ENCODE measurements at places on chromosomes 6 and 20.
A peak's percentile ranks its signal among the peaks of the same experiment; 100 is the strongest.

GRCh38 chr6:148608199-148608951 is 138.5 kb upstream of the UST start:
- DNase-seq: peak; percentile 54

DNA sequence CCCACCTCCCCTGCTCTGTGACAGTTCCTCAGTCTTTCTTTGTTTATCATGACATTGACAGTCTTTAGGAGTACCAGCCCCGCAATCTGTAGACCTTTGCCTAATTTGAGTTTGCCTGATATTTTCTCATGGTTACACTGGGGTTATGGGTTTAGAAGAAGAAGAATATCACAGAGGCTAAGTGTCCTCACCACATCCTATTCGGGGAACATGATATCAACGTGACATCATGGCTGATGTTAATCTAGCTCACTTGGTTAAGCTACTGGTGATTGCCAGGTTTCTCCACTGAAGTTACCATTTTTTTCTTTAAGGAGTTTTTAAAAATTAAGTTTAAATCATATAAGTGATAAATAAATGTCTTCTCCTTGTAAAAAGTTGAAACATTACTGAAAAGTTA is 127.5 kb downstream of the CEP57L1 start:
- DNase-seq: no peak

- peak; percentile 93 for DNase-seq
These were observed 6.3 kb upstream of the PPP1R16B start for GRCh38 chr20:38799203-38799602.

- DNase-seq: no peak
These were observed 117.0 kb upstream of the MYL9 start for GRCh38 chr20:36424314-36424713.

DNA sequence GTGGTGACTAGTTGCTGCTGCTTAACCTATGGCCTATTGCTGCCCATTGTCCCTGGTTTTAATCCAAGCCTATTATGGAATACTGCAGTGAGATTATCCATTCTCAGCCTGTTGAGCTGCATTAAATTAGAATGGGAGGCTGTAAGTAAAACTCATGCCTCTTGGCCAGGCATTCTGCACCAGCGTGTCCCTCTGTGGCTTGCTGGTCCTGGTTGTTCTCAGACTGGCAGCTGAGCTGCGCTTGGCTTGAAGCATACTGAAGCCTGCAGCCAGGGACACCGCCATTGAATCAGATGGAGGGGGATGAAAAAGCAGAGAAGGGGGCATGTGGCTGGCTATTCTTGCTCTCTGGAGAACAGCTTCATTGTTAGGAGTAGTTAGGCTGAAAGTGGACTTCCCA is 15.6 kb downstream of the LRRN4 start:
- DNase-seq: no peak

GRCh38 chr6:11821781-11822180 is 43.2 kb upstream of the ADTRP start:
- no peak for DNase-seq

- DNase-seq: peak; percentile 54
These were observed 394.8 kb upstream of the NOX3 start for GRCh38 chr6:155850408-155850841.

- DNase-seq: no peak
These were observed 370.6 kb upstream of the FLRT3 start for GRCh38 chr20:14707865-14708596.

DNA sequence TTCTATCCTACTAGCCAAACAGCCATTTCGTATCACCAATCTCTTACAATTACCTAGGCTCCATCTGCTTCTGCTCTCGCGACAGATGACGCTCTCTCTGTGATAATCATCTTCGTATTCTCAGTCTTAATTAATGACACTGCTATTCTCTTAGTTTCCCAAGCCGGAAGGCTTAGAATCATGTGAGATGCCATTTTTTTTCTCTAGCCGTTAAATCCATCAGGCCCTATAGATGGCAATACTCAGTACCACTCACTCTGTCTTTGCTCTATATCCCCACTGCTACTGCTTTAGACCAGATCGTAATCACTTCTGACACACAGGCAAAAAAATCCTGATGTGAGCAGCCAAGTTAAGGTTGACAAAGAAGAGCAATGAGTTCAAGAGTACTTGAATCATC is 2.1 kb upstream of the THEMIS start:
- DNase-seq: no peak

DNA sequence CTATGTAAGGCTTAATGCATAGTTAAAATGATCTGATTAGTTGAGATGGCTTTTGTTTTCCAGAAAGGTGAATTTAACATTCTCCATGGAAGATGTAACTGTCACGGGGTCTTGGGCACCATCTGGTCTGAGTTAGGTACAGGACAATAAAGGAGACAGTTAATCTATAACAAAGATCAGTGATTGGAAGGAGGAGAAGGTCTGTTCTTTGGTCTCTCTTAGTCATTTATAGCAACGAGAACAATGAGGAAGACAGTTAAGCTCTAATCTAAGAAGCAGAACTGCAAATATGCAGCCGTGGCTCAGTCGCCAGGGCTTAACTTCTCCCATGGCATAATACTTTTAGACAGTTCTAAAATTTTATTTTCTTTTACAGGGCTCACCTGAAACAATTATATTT is 405.5 kb upstream of the SULF2 start:
- no peak for DNase-seq

GRCh38 chr6:75778757-75779156 is 29.7 kb downstream of the MYO6 start:
- no peak for DNase-seq

GRCh38 chr6:110509617-110510241 is 33.3 kb upstream of the SLC22A16 start:
- peak; percentile 85 for DNase-seq

DNA sequence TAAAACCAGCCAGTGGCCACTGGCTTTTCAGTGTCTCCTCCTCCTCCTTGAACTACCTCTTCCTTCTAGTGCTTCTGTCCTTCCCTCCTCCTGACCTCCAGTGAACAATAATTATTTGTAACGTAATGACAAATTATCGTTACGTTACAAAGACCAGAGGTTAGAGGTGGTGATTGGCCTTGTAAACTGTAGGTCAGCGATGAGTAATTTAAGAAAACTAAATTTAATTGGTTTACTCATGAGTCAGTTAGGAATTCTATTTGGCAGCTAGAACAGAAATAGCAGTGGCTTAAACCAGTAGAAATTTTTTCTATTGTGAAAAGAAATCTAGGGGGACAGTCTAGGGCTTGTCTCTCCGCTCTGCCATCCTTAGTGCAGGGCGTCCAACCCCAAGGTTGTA is 38.8 kb downstream of the PPARD start:
- DNase-seq: no peak

DNA sequence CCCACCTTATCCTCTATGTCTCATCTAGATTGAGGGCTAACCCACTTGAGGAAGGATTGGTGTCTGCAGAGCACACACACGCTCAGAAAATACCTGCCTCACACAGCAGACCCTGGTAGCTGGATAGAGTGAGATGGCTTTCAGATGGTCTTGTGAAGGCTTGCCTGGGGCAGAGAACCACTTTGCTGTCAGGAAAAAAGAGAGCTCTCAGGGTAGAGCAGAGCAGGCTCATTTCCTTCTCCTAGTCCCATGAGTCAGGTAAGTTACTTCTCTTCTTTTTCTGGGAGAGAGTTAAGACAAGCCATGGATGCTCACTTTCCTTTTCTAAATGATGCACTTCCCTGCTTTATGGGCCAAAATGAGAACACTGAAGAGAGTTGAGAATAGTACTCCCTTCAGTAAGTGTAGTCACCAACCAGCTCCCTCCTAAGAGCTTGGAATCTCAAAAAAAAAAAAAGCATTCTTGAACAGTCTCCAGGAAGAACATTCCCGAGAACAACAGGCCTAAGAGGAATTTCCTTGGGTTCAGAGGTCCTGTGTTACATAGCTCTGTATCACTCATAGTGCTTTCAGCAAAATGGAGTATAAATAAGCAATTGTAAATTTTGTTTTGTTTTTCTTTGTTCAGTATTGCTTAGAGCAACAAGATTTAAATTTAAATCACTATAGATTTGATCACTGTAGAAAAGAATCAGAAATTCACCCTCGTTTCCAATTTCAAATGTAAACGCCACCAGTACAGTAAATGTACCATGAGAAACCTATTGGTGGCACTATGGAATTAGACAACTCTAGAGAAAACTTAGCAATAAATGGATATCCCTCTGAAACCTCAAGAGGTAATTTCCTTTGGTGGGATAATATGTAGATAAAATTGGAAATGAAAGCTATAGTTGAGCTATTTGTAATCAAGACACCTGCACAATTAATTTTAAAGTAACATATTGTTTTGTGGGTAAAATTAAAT is 530.3 kb downstream of the RFPL4B start:
- peak; percentile 91 for DNase-seq

DNA sequence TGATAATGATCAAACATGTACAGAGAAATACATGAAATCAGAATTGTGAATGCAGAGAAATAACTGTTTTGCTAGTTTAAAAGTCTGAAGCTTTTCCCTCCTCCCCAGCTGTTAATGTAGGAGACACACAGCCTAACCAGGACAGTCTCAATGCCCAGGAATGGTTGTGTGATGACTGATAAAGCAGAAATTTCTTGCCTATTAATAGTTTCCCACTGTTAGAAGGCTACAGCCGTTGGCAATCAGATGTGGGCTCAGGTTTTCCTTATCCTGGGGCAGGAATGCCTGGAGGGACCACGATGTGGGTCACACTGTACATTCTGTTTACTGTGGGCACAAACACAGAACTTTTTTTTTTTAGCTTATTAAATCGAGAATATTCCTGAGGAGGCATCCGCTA is 1.9 kb downstream of the PPP1R3D start:
- no peak for DNase-seq

DNA sequence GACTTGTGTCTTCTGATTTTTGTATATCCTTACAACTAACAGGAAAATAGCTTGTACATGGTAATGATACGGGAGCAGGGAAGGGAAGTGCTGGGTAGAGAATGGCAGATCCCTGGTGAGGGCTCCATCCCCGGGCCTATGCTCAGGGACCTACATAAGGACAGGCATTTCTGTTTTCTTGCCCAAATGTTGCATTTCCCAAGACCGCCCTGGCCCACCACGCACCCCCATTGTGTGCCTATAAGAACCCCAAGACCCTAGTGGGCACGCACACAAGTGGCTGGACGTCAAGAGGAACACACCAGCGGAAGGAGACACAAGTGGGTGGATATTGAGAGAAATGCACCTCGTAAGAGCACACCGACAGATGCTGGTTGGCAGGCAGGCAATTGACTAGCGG is 616.3 kb upstream of the MAN1A1 start:
- DNase-seq: no peak

DNA sequence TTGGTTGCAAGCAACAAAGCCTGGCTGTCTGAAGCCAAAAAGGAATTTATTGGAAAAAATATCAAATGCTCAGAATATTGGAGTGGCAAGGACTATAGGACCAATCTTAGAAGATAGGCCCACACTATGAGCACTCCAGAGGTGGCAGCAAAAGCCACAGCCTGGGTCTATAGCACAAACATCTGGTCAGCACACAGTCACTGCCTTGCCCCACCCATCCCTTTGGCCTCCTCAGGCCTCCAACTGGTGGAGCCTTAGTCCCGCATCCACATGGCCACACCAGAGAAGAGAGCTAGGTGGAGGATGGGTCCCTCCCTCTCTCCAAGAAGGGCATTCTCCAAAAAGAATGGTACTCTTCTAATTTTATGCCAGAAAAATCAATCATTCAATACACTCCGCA is 14.0 kb downstream of the NUDT3 start:
- no peak for DNase-seq

- DNase-seq: no peak
These were observed 2.3 kb downstream of the CCND3 start for GRCh38 chr6:41939176-41939847.

All from dermis blood vessel endothelial cell (primary cell).